ENCODE measurements at places on chromosomes 11 and 22.

- peak; percentile 75 for DNase-seq
These were observed 2.3 kb upstream of the ST3GAL4 start for GRCh38 chr11:126352934-126353801.

DNA sequence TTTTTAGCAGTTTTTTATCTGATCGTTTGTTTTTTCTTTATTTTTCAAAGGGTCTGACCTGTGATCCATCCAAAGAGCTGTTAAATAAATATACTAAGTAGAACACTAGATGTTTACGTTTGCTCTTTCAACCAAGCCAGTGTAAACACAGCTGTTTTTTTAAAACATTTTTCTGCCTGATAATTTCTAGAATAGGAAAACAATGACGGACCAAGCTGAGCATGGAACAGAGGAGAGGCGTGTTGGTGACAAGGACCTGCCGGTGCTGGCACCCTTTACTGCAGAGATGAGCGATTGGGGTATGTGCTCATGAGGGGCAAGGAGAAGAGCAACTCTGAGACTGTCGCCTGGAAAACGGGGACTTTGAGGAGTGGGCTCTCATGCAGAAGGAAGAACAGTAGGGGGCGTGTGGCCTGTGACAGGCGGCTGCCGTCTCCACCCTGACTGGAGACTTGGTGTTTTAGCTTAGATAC, 28.6 kb upstream of the PANX2 start:
- DNase-seq = no peak

DNA sequence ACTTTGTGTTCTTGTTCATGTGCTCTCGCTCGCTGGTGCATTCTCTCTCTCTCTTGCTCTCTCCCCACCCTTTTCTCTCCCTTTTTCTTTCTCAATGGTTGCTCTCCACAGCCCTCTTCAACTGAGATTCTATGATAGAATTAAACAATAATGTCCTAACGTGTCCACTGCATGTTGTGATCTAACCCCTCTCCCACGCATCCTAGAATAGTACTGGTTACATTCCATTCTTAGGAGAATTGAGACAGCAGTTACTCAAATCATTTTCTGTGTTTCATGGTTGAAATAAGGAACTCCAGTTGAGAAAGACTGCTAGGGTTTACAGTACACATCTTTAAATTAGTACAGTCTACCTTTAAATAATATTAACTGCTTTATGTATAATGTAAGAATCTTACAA, 318.1 kb upstream of the PITPNB start:
- DNase-seq = no peak

DNA sequence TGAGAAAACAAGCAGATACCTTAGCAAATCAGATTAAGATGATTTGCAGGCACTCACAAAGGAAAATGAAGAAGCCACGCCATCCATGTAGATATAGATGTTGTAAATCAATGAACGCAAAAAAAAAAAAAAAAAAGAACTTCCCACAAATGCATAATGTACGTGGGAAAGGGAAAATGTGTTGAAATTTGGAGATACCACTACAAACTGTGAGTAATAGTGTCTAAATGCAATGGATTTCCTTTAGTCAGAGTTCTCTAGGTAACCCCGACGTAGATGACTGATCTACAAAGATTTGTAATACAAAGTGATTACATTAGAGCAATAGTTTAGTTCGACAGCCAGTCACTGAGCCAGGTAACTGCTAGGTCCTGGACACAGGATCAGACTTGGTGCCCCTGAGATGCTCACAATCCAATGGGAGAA, 783 bp upstream of the ANKRD54 start:
- no peak for DNase-seq

- DNase-seq = no peak
These were observed 60.2 kb upstream of the WNT11 start for GRCh38 chr11:76266286-76267100.

DNA sequence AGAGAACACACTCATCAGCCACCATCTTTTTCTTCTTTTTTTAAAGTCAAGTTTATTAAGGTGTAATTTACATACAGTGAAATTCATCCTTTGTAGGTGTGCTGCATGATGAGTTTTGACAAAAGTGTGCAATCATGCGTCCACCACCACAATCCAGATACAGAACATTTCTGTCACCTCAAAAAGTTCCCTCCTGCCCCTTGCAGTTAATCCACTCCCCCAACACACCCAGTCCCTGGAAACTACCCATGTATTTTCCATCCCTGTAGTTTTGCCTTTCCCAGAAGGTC, 126.7 kb downstream of the HIPK3 start:
- DNase-seq = no peak

DNA sequence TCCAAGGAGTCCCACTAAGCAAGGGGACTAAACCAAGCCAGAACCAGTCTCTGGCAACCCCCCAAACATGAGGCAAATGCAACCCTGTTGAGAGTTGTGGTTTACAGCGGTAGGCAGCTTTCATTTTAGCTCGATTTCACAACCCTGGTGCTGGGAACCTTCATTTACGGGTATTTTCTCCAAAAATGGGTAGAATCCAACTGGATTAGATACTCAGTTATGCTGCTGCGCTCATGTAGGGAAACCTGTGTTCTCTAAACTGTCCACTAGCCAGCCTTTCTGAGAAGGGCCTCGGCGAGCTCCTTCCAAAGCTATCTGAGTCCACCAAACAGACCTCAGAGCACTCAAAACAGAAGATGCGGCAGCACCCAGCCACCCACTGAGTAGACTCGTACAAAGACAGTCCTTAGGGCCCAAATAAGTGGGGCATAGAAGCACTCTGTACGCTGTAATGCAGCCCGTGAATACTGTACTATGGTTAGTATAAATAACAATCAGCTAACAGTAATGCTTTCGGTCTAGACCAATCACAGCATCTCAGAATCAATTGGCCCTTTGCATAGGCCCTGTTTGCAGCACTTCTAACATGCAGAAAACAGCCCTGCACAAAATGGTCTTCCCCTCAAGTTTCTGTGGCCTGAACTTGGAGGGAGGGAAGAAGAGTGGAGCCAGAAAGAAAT, 104.7 kb downstream of the ETS1 start:
- DNase-seq = peak; percentile 83

DNA sequence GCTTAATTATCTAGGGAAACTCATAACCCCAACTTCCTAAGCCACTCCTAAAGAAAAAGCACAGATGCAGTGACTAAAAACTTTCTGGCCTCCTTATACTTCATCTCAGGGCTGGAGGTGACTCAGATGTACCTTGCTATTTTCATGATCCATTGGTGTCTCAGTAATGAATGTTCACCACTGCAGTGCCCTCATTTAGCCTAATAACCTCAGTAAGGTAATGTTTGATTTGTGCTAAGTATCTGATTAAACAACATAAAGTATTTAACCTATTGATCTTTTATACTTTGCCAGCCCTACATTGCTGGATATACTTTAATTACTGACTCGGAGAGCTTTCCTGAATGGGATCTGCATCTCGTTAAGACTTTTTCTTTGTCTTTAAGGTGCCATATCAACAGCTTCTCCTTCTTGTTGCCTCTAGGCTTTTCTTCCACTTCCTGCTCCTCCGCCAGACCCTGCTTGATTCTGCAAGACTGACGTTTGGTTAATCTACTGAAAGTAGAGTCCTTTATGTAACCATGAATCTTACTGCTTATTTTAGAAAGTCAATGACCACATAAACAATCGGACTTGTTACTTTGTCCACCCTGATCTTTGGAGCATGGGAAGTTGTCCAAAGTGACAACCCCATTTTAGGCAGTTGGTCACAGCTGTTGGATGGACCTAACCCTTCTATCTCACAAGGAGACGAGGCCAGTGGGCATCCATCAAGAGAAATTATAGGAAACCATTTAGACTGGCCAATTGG, 303.0 kb downstream of the ST3GAL4 start:
- DNase-seq = no peak

- no peak for DNase-seq
These were observed 123.3 kb upstream of the LUZP2 start for GRCh38 chr11:24373516-24373915.

- no peak for DNase-seq
These were observed 312.2 kb upstream of the C11orf87 start for GRCh38 chr11:109109571-109110315.

- no peak for DNase-seq
These were observed 1.6 kb upstream of the CCDC188 start for GRCh38 chr22:20152464-20152890.

GRCh38 chr11:118007040-118007439, 20.8 kb downstream of the IL10RA start:
- DNase-seq = no peak
